ENCODE measurements at places on chromosomes 3 and 15.

DNA sequence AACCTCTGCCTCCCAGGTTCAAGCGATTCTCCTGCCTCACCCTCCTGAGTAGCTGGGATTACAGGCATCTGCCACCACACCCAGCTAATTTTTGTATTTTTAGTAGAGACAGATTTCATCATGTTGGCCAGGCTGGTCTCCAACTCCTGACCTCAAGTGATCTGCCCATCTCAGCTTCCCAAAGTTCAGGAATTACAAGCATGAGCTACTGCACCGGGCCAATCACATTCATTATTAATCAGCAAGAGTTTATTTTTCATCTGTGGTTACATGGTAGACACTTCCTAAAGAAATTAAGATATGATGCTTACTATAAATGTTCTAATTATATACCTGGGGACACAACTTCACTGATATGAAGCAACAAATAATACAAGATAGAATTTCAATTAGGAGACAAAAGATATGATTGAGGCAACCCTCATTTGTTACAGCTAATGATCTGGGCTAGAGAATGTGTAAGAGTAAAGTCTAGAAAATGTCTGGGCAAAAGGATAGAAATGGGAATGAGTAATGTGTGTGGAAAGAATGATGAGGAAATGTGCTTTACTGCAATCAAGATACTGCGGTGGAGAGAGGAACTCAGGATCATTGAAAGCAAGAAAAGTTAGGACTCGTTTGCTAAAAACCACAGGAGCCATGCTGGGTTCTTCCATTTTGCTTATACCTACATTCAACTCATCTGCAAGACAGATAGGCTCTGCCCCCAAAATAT, 366.8 kb downstream of the ZIC1 start:
- no peak for DNase-seq

DNA sequence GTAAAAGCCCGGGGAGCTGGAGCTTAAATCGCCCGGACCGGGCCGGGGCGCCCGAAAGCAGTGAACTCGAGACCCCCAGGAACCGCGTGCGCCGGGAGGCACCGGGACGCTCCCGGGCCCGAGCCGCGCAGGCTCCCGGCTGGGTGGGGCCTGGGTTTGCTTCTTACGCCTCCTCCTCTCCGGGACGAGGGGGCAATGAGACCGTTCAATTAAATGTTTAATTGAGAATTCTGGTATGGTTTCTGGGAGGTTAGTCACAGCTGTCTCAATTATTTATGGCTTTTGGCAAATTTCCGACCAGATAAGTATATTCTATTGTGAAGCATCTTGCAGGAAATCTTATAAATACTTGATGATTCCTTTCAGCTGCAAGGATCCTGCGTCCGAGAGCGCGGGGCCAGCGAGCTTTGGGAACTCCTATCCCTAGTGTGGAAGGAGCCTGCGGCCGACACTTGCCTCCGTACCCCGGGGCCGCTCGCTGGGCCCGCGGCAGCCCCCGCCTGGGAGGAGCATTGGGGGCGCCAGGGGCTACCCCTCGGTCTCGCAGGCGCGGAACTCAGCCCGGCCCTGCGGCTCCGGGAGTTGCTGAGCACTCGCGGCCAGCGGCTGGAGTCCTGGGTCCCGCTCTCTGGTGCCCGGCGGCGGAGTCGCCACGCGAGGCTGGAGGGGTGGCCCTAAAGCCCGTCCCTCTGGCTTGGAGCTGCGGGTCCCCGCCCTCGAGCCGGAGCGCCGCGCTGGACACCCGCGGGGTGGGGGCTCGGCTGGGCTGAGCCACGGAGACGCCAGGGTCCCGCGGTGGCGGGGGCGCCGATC, 10.3 kb downstream of the ISL2 start:
- DNase-seq, result no peak

- DNase-seq, result no peak
These were observed 81.3 kb upstream of the ZBED2 start for GRCh38 chr3:111676211-111677006.

GRCh38 chr15:45665261-45665660, 30.4 kb downstream of the SQOR start:
- DNase-seq, result no peak

- DNase-seq, result no peak
These were observed 84.5 kb upstream of the SYNPR start for GRCh38 chr3:63193647-63194046.

Measured in GDM1 (cell line).